Esophagus squamous epithelium (tissue), 5 donors: ENCODE measurements at places on chromosomes 11 and 22. TPM values are rescaled to one million over a fixed set of nuclear protein-coding genes. Genes with fewer than 3 reads are reported as not detected.

APIP gene
- total RNA-seq = 21.9 TPM

SLC22A8 gene
- total RNA-seq = not detected

NDUFS3 gene
- 89.9 TPM for total RNA-seq

KIF18A gene
- total RNA-seq = 1.7 TPM

FSHB gene
- not detected for total RNA-seq

KDM2A gene
- 58.6 TPM for total RNA-seq

GAL3ST3 gene
- total RNA-seq = not detected

SLC16A8 gene
- not detected for total RNA-seq

CBLIF gene
- total RNA-seq = not detected

CHORDC1 gene
- total RNA-seq = 23.1 TPM

HIC2 gene
- total RNA-seq = 3.3 TPM

RBFOX2 gene
- total RNA-seq = 44.8 TPM

TCN1 gene
- total RNA-seq = 108 TPM

LRP4 gene
- 2.5 TPM for total RNA-seq

GPHA2 gene
- total RNA-seq = not detected

ZNRF3 gene
- total RNA-seq = 6.6 TPM

TOM1 gene
- total RNA-seq = 145 TPM

GSTT2 gene
- not detected for total RNA-seq

TNNI2 gene
- 15.0 TPM for total RNA-seq
